ENCODE measurements at places on chromosomes 11 and 22.
A peak's percentile ranks its signal among the peaks of the same experiment; 100 is the strongest.

GRCh38 chr11:7088921-7089320 lies at the start of gene RBMXL2:
TSS of gene RBMXL2 (plus strand) at chr11:7088998. CDS start at chr11:7089121, 123 bp downstream.
- no peak for DNase-seq

GRCh38 chr11:78203184-78203583 lies 14.5 kb downstream of the USP35 start:
- peak; percentile 81 for DNase-seq

- DNase-seq, result no peak
These were observed 44.4 kb upstream of the CLMP start for GRCh38 chr11:123239191-123240150.

- no peak for DNase-seq
These were observed 18.5 kb upstream of the OR4A16 start for GRCh38 chr11:55324500-55324899.

- DNase-seq, result peak; percentile 4
These were observed 528 bp downstream of the WEE1 start for GRCh38 chr11:9573775-9574621.

DNA sequence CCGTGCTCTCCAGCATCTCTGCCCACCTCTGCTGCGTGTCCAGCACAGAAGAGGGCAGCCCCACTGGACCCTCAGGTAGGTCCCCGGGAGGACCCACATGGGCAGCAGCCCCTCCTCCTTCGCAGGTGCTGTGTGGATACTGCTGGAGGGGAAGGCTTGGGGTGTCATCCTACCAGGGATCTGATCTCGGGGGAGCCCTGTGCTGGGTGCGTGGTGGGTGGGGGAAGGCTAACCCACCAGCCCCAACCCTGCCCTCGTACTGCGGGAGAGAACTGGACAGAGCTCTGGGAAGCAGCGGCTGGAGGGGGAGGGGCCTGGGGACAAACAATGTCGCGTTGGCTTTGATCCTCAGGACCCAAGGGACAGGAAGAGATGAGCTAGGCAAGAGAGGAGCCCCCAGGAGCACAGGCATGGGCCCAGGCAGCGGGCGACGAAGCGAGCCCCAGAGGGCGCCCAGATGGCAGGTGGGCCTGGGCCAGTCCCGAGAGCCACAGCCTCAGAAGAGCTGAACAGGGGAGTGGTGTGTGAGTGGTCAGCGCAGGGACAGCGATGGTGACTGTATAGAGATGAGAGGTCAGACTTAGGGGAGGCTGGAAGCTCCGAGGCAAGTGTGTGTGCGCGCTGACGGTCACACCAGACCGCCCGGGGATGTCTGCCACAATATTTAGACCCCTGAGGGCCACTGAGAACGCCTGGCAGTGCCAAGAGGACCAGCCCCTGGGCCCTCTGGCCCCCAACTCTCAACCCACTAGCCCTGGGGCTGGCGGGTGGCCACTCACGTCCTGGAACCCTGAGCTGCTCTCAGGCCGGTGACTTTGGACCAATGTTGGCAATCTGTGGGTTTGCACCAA lies 1.4 kb upstream of the PIM3 start:
- no peak for DNase-seq

- DNase-seq, result no peak
These were observed 71.1 kb downstream of the RTL6 start for GRCh38 chr22:44426981-44427380.

All from CD4-positive, alpha-beta T cell treated with Interleukin-4 for 1 hour (primary cell).